ENCODE measurements at places on chromosomes 1 and 21.
A peak's percentile ranks its signal among the peaks of the same experiment; 100 is the strongest.

DNA sequence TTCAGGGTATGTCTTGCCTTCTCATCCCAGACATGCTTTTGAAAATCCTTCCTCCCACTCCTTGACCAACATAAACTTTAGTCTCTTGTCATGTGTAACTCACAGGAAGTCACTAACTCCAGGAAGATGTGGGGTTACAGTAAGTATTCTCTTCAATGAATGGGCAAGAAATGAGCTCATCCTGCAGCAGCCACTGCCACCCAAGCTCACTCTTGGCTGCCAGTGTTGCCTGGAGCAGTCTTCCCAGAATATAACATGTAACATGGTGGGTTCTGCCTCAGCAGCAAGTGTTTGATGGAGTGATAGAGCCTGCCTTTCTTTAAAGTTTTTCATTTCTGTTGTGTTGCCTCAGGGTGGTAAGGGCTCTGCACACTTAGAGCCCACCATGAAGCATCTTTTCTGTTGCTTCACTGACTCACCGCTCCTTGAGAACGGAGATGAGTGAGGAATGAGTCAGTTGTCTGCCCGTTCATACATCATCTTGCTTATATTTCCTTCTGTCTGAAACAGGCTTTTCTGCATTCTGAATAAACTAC, 187.0 kb downstream of the TPR start:
- DNase-seq, result no peak

GRCh38 chr1:219443763-219444162, 169.1 kb downstream of the ZC3H11B start:
- no peak for DNase-seq

DNA sequence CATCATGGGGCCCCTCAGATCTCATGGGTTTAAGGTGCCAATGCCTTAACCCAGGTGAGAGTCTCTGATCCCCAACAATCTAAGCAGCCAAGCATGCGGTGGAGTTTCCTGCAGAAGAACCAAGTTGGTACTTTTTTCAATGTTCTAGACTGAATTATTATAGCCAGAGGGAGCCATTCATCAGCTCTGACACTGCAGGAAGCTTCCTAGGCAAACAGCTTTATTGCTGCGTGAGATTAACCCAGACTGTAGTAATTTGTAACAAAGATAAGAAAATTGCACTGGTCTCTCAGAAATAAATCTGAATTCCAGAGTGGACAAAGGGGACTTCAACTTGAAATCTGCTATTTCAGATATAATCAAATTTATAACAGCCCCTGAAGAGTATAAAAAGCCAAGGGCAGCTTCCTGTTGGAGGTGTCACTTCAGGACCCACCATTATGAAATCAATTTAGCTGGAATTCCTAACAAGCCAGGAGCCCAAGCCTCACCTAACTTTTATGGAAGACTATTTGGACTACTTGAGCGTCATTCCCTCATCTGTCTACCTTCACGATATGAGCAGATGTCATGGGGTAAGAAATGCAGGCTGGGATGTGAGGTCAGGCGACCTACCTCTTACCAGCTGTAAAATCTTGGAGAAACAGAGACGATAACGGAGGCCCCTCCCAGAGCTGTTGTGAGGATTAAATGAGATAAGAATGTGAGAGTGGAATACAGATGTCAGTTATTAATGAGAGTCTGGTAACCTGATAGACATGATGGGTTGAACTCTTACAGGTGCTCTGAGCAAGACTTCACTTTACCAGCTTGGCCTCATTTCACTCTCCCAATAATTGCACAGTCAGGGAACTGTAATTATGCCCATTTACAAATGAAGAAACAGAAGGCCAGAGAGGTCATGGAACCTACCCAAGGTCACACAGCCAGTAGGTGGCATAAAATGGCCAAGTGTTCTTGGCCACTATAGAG, 135.1 kb downstream of the RRAGC start:
- no peak for DNase-seq

DNA sequence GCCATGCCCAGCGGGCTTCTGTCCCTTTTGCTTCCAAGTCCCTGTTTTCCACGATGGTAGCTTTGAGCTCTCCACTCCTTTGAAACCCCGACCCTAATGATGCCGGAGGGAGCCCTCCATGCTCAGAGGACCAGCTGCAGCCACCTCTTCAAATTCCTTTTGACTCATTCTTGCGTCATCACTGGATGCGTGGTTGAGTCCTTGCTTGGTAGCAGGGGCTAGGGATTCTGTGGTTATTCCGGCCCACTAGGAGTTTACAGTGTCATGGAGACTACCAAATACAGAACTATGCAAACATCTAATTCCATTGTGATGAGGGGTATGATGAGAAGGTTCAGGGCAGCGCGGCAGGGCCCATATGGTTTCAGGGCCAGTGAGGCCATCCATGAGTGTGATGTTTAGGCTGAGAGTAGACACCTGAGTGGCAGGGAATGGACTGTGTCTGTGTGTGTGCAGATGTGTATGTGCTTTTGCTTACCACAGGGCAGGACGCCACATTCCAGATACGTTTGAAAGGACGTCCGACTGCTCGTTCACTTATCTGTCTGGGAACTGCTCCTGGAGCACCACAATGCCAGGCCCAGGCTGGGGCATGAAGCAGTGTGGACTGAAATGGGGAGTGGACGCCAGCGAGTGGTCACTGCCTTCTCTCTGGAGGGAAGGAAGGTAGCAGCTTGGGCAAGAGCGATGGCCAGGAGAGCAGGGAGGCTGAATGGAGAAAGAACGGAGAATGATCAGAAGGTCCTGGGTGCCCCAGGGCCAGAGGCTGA, 30.4 kb upstream of the ZBTB21 start:
- no peak for DNase-seq

GRCh38 chr1:198908995-198909394, 270.2 kb downstream of the PTPRC start:
- DNase-seq, result no peak

DNA sequence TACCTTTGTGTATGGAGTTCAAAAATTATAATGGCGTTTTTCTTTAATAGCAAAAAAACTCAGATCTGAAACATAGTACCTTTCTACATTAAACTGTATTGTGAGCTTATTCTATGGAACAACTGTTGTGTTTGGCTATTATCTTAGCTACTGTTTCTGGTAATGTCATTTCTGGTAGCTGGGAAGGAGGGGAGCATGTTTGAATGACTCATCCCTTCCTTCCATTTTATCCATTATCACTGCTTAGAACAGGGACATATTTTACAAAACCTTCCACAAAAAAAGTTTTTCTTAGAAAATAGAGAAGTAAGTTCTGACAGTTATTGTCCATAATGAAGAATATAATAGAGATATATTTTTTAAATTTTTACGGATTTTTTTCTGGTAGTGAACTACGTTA, 128.3 kb downstream of the NRDC start:
- no peak for DNase-seq

DNA sequence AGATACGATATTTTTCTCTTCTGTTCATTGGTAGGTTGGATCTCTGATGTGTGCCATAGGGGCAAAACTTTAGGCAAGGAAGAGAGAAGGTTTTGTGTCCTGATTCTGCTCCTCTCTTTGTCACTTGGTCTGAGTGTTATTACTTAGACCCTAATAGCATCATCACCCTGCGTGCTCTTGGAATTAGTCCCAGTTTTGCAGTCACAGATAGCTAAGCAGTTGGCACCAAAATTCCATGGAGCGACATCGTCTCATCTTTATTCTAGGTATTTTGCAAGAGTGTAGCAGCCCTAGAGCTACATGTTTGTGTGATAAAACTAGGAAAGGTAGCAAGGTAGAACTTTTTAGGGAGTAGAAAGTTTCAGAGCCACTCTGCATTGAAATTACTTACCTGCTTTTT, 23.8 kb downstream of the PIP5K1A start:
- DNase-seq, result no peak

- peak; percentile 80 for DNase-seq
Observed at GRCh38 chr1:36924282-36924811, 110.0 kb downstream of the GRIK3 start.

GRCh38 chr1:206772243-206772937, at the start of gene IL10:
Gene IL10, minus strand, starts transcription at chr1:206772494. Its CDS starts 59 bp downstream, at chr1:206772435.
- DNase-seq, result no peak

- DNase-seq, result no peak
Observed at GRCh38 chr1:20361401-20361800, 70.7 kb downstream of the VWA5B1 start.

DNA sequence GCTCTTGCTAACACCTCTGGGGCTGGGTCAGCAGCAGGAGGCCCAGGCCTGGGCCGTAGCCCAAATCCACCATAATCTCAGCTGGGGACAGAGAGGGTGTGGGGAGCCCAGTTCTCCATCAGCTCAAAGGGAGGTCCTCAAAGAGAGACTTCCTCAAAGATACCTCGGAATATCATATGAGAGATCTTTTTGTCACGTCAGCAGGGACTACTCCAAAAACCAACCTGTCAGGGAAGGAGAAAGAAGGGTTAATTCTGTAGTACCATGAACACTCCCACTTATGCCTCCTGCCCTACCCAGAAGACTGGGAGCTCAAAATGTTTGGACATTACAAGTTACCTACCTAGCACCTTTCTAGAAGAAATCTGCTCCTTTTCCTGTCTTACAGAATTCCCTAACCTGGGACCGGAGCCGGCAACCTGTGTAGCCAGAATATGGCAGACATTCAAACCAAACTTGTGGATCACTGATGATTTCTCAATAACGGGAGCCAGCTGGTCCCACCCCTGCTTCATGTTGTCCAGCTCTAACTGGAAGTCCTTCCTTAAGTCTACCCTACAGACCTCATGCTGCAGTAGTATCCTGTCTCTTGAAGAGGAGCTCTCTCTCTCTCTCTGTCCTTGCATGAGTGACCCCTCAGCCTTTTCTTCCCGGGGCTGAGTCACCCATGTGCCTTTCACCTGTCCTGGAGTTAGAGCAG, 4.8 kb downstream of the RSPO1 start:
- DNase-seq, result no peak

- DNase-seq, result no peak
Observed at GRCh38 chr21:15171546-15171945, 106.7 kb upstream of the NRIP1 start.

- no peak for DNase-seq
Observed at GRCh38 chr1:51299185-51299885, 31.0 kb downstream of the TTC39A start.

DNA sequence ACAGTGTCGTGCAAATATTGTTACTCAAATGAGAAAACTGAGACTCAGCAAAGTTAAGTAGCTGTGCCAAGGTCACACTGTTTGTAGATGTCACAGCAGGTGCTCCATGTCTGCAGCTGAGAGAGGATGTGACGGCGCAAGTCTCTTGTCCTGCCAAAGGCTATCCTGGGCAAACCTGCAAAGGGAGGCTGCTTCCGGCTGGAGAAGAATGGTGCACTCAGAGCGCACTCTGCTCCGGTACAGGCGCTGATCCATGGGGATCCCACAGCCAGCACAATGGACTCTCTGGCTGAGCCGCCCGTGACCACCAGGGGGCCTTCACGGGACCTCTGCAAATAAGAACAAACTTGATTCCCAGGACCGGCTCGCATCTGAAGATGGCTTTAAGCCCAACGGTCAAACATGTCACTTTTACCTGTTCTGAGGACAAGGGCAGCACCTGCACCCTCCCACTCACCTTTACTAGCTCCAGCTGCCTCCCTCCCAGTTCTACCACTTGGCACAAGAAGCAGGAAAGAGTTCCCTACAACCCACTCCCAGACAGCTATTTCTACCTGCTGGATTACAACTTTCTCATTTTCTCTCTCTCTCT, 21.9 kb downstream of the RD3 start:
- peak; percentile 87 for DNase-seq

Data from endothelial cell (in vitro differentiated cells).